Brain (organoid and tissue), 16 donors: ENCODE measurements at places on chromosomes 12 and 14.
A peak's percentile ranks its signal among the peaks of the same experiment; 100 is the strongest.

DNA sequence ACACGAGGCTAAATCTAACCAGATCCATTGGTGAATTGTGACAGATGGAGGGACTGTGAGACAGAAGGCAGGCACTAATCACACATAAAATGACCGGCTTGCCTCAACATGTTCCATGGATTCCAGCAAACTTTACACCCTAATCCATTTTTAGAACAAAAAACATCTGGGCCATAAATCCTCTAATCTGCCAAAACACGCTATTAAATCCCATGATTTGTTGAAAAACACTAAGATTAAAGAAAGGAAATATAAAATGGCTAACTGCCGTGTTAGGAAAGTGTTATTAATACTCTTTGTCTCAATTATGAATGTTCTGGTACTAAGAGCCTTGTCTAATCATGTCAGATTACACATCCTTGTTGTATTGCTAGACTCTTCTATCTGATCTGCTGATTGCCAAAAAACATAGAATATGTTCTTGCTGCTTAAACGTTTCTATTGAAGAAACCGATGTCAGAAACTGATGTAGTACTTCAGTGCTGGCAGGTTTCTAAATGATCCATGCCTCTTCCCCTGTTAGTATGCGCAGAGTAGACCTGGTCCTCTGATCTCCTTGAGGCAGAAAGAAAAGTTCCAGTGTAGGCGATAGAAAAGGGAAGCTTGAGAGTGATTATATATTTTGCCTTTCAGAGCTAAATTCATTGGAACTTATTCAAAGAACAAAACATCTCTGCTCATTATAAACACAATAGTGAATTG lies 384.9 kb downstream of the SOX5 start:
- DNase-seq = peak; percentile 38

DNA sequence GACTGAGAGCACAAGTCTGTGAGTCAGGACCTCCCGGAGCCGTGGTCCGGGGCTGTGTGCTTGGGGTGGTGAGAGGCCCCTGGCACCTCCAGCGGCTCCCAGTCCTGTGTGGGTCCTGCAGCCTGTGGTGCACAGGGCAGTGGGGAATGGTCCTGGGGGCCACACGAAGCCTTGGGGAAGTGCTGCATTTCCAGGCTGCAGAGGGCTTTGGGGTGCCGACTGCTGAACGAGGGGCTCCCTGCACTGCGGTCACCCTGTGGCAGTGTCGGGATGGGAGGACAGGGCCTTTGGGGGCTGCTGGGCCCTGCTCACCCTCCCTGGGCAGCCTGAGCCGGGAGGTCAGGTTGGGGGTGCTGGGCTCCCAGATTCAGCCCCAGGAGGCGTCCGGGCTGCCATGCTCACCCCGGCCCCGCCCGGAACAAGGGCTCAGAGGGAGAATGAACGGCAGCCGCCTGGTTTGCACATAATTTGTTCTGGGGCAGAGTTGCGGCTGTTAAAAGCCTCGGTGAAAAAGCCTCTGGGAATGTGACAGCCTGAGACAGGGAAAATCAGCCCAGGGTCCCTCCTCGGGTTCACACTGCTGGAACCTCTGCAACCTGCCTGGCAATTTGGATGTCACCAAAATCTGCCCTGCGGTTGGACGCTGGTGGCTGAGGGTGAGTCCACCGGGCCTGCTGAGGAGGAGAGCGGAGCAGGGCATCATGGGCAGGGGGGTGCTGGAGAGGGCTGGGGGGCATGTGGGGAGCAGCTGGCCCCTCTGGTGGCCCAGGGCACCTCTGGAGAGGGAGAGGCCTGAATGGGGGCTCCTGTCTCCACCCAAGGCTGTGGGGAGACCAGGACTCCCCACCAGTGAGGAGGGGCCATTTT lies 109.2 kb downstream of the KIF26A start:
- DNase-seq = no peak

- DNase-seq = peak; percentile 52
These were observed 94.4 kb upstream of the PLEKHG7 start for GRCh38 chr12:92608151-92609091.

GRCh38 chr14:105855246-105855892 lies 329.0 kb downstream of the TMEM121 start:
- DNase-seq = no peak

GRCh38 chr12:51442324-51442723 lies 17.7 kb downstream of the SLC4A8 start:
- no peak for DNase-seq

DNA sequence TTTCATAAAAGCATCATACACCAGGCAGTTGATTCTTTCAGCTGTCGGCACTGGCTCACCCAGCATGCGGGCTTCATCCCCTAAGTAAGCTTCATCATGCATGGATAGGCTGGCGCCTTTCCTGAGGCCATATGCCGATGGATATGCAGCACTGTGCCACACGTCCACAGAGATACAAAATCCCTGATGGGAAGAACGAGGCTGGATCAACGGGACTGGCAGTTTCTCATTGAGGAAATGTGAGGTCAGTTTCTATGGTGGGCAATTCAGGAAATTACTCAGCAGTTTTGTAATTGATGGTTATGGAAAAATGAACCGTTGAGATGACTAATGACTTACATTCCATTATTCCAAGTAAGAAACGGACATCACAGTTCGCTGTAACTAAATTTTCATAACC lies 453.8 kb downstream of the TMEM121 start:
- no peak for DNase-seq

DNA sequence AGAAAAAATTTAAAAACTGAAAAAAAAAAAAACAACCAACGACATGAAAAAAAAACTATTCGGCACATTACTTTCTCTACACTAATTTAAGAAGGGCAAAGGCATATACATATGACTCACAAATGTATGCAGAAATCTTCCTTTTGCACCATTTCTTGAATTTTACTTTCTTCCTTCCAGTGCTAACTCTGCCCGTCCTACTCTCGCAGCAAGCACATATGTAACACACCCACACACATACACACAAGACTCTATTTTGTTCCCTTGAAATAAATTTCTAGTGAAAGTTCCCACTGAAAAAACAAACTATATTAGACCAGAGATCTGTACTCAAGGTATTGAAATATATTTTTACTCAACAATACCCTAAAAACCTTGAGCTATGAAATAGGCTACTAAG lies 14.6 kb downstream of the BTG1 start:
- no peak for DNase-seq

DNA sequence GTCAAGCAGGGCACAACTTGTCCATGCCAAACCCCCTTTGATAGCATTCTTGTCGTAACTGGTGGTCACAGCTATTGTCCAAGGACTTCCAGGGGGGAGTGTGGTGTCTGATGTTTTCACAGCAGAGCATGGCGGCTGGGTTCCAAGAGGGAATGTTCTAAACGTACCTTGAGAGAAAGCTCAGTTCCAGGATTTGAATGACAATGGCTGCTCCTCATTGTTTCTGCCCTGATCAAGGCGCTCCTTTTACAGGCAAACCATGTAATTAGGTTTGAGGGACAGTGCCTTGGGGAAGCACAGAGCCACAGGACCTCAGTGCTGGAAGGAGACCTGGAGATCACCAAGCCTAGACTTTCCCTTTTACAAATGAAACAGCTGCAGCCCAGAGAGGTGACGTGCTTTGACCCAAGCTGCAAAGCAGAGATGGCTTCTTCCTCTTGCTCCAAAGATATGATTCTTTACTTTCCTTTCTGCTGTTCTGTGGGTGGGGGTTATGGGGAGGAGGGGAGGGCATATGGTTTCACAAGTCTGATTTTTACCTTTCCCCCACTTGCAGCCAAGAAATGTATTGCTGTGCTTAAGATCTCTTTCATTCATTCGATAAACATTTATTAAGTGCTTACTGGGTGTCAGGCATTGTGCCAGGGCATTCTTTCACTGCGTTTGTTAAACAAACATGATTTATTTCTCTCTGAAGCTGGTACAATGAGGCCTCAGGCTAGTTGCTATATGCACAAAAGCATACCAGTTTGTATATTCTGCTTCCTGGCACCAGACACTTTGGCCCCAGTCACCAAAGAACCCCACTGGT lies 172.8 kb downstream of the KTN1 start:
- peak; percentile 22 for DNase-seq
